ENCODE measurements at places on chromosomes 7 and 10.

GRCh38 chr7:46352004-46352954 is 431.2 kb upstream of the IGFBP3 start:
- no peak overlapping the region for H3K4me3 ChIP-seq
- no peaks in the 10 kb centered on the region for H3K36me3 ChIP-seq
- DNase-seq = no peak

DNA sequence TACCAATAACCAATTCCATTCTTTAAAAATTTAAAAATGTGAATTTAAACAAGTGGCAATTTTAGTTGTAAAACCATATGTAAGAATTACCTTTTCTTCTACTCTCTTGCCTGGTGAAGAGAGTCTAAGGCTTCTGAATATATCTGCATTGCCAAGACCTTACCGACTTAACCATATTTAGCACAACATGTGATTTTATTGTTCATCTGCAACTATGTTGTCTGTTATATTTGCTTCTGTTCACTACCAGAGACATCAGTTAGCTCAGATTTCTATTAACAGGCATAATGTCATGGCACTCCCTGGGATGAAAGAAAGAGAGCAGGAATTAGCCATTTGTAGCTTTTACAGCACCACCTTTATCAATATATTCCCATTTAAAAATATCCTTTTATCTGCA is 55.3 kb downstream of the CHN2 start:
- H3K4me3 ChIP-seq = no peak overlapping the region
- DNase-seq = no peak
- no peaks in the 10 kb centered on the region for H3K27me3 ChIP-seq
- H3K27ac ChIP-seq = no peak overlapping the region

- peak; percentile 18 for DNase-seq
- no peak overlapping the region for H3K4me3 ChIP-seq
- no peaks in the 10 kb centered on the region for H3K27me3 ChIP-seq
- H3K36me3 ChIP-seq = no peaks in the 10 kb centered on the region
- no peak overlapping the region for H3K27ac ChIP-seq
Observed at GRCh38 chr10:131854579-131855335, 46.1 kb upstream of the PPP2R2D start.

- no peak overlapping the region for H3K27ac ChIP-seq
- H3K4me1 ChIP-seq = peaks cover 6% of the 10 kb centered on the region
- no peak overlapping the region for H3K4me3 ChIP-seq
- H3K36me3 ChIP-seq = no peaks in the 10 kb centered on the region
- DNase-seq = no peak
Observed at GRCh38 chr10:110163841-110164240, 43.6 kb upstream of the MXI1 start.

- H3K27ac ChIP-seq = no peak overlapping the region
- DNase-seq = no peak
- H3K36me3 ChIP-seq = no peaks in the 10 kb centered on the region
- H3K4me3 ChIP-seq = no peak overlapping the region
Observed at GRCh38 chr7:123652406-123652805, 3.3 kb upstream of the LMOD2 start.
